A673 (cell line): ENCODE measurements at places on chromosomes 12 and 14. TPM values are rescaled to one million over a fixed set of nuclear protein-coding genes. Genes with fewer than 3 reads are reported as not detected.

The CMKLR1 gene
- 0.24 and 0.57 TPM in 2 replicates for total RNA-seq

GRCh38 chr14:96851694-96852381 is 54.7 kb downstream of the VRK1 start:
- DNase-seq, result no peak

The CLEC4E gene
- total RNA-seq, result not detected in 2 replicates

The SERPINA12 gene
- total RNA-seq, result not detected in 2 replicates

The CDH24 gene
- 44.8 and 47.0 TPM in 2 replicates for total RNA-seq

- DNase-seq, result no peak
Observed at GRCh38 chr12:111100003-111100402, 179.6 kb upstream of the MYL2 start.

The MYH6 gene
- total RNA-seq, result not detected in 2 replicates

- no peak for DNase-seq
Observed at GRCh38 chr14:106778986-106779385, 1252.6 kb downstream of the TMEM121 start.

The PTPRB gene
- not detected in 2 replicates for total RNA-seq

The PRKAB1 gene
- total RNA-seq, result 33.7 and 34.1 TPM in 2 replicates

The RBP5 gene
- total RNA-seq, result not detected in 2 replicates

The SDR9C7 gene
- not detected in 2 replicates for total RNA-seq

GRCh38 chr12:130916241-130916911 is 37.3 kb upstream of the ADGRD1 start:
- peak; percentile 78 for DNase-seq

- no peak for DNase-seq
Observed at GRCh38 chr12:68978678-68979077, 45.7 kb upstream of the CPM start.

GRCh38 chr12:12265571-12266388 is 1.1 kb downstream of the LRP6 start:
- DNase-seq, result peak; percentile 62

- no peak for DNase-seq
Observed at GRCh38 chr12:27177706-27178105, 66.4 kb upstream of the STK38L start.

The SPTB gene
- total RNA-seq, result 0.43 and 0.70 TPM in 2 replicates

DNA sequence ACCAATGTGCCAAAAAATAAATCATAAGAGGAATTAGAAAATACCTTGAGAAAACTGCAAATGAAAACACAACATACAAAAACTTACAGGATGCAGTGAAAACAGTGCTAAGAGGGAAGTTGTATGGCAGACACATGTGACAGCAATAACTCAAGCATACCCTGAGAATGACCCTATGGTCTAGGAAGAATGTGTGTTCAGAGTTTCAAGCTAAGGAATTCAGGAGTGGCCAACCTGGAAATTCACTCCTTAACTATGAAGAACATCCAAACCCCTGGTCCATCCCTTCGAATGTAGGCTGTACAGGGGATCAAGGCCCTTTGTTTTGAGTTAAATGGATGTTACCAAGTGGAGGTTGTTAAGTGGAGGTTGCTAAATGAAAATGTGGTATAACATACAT is 16.7 kb upstream of the TTC9 start:
- no peak for DNase-seq

- DNase-seq, result no peak
Observed at GRCh38 chr12:79203058-79203647, 338.6 kb downstream of the SYT1 start.

DNA sequence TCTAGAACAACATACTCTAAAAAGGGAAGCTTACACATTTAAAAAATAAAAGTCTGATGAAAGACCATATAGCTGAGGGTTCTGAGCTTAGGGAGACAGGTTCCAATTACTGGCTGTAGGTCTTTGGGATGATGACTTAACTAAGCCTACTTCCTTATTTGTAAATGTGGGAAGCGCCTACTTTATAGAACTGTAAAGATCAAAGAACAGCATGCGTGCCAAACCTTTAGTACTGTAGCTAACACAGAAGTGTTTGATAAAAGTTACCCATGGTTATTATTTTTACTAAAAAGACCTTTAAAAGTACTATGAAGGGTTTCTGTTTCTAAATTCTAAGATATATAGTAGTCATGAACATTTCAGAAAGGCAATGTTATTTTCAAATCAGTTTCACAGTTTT is 35.7 kb downstream of the STK38L start:
- DNase-seq, result no peak

The CLEC4D gene
- total RNA-seq, result not detected in 2 replicates

GRCh38 chr12:8948701-8949341 is 624 bp downstream of the M6PR start:
- DNase-seq, result peak; percentile 57

The TRIM9 gene
- total RNA-seq, result 6.8 and 9.8 TPM in 2 replicates
